Right atrium auricular region (tissue), 2 donors: ENCODE measurements at places on chromosomes 7 and 10. TPM values are rescaled to one million over a fixed set of nuclear protein-coding genes. Genes with fewer than 3 reads are reported as not detected.

GRCh38 chr10:44511601-44512000 lies 126.7 kb upstream of the CXCL12 start:
- DNase-seq = no peak

DNA sequence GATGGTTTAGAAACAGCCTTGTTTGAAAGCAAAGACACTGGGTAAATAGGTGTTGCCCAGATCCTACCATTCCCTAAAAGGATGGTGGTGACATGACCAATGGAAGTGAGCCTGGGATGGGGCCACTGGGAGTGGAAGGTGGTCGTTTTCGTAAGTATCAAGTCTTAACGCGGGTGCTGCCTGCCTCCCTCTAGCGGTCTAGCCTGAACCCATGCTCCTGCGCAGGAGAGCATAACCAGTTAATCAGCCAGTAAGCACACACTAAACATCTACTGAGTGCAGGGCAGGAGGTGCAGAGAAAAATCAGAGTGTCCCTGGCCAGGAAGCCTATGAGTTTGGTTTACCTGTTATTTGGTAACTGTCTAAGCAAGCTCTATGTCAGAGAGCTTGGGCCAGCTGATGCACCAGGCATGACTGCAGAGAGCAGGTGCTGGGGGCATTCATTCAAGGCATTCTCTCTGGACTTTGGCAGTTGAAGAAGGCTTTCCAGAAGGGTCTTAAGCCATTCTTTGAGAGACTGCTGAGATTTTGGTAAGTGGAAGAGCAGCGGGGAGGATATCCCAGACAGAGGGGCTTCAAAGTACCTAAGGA lies 930 bp downstream of the GARIN1A start:
- DNase-seq = no peak

- no peak for DNase-seq
Observed at GRCh38 chr10:14408139-14408538, 77.4 kb upstream of the FRMD4A start.

Gene HHEX
- total RNA-seq = 4.9 TPM

Gene WEE2
- not detected for total RNA-seq
